ENCODE measurements at places on chromosomes 7 and 10.

DNA sequence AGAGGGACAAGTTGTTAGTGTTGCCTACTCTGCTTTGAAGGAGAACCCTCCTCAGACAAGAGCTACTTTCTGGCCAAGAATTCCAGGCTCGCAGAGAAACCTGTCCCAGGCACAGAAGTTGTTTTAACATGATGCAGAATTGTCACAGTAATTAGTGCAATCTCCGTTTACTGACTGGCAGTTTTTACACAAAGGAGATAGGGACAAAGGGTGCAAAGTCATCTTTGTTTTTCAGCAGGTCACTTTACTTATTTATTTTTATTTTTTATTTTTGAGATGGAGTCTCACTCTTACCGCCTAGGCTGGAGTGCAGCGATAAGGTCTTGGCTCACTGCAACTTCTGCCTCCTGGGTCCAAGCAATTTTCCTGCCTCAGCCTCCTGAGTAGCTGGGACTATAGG, 12.3 kb downstream of the TCF7L2 start:
- no peak for DNase-seq

- DNase-seq = no peak
Observed at GRCh38 chr10:117462816-117463544, 79.6 kb upstream of the EMX2 start.

DNA sequence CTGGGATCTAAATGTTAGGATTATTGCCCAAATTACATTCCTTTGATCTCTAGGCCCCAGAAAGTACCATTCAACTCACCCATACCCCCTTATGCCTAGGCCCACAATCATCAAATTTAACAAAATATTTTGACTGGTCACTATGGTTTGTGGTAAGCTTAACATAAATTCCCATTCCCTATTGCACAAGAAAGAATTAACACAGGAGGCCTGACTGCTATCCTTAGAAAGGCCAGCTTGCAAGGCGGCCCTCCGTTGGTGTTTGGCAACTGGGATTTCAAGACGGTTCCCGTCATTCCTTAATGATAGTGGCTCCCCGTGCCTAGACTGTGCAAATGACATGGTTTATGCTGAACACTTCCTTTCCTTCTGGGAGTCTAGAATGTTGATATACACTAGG, 29.6 kb downstream of the ARHGAP21 start:
- DNase-seq = no peak

DNA sequence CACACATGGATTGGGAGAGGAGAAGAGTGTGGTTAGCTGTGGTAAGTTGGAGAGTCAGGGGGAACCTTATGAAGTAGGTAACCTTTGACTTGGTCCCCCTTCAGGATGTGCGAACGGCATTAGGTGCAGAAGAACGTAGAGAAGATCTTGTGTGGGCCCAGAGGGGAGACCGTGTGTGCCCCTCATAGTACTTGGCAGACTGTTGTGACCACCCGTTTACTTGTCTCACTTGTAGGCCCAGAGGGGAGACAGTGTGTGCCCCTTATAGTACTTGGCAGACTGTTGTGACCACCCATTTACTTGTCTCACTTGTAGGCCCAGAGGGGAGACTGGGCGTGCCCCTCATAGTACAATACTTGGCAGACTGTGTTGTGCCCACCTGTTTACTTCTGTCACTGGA, 2.6 kb downstream of the GTPBP4 start:
- no peak for DNase-seq

- no peak for DNase-seq
Observed at GRCh38 chr10:117005026-117005526, at the start of gene SHTN1. TSS of gene SHTN1 (minus strand) at chr10:117005187. CDS start at chr10:117005079, 108 bp downstream.

GRCh38 chr10:35898716-35899440, 256.8 kb upstream of the FZD8 start:
- no peak for DNase-seq

DNA sequence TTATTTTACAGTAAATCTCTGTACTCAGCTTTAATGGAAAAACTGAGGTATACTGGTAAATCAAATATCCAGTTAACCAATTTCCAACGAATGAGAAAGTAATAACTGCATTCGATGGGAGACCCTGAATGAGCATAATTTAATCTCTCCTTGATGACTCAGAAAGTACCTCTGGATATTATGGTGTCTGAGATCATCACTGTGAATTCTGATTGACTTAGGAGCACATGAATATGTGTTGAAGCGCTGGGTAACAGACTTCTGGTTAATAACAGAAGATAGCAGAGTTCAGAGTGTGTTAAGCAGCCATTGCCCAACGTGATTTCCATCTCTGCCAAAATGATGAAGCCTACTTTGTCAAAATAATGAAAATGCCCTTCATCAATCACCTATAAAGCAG, 116.6 kb downstream of the NRP1 start:
- DNase-seq = no peak

DNA sequence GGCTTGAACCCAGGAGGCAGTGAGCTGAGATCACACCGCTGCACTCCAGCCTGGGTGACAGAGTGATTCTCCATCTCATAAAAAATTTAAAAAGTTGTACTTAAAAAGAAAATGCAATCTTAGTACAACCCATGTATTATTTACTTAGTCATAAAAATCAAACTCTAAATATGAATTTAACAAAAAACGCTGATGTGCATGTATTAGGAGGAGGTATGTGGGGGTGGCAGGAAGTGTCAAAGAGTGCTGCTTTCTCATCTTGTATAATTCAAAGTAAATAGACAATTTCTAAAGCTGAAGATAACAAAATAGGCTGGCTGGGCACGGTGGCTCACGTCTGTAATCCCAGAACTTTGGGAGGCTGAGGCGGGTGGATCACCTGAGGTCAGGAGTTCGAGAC, 81.0 kb upstream of the NRBF2 start:
- no peak for DNase-seq

GRCh38 chr7:55253188-55253587, 111.9 kb upstream of the LANCL2 start:
- DNase-seq = no peak

GRCh38 chr7:129227646-129228578, 3.1 kb downstream of the AHCYL2 start:
- no peak for DNase-seq

GRCh38 chr10:22365644-22366434, 20.5 kb downstream of the SPAG6 start:
- DNase-seq = no peak
